Lower lobe of right lung (tissue), 2 donors: ENCODE measurements at places on chromosomes 2 and 18. TPM values are rescaled to one million over a fixed set of nuclear protein-coding genes. Genes with fewer than 3 reads are reported as not detected.

Gene IL36A
- total RNA-seq = not detected

Gene FER1L5
- 0.44 TPM for total RNA-seq

Gene PLA2R1
- 5.6 TPM for total RNA-seq

Gene NT5DC4
- total RNA-seq = 0.53 TPM

Gene INPP5D
- total RNA-seq = 32.0 TPM

Gene FOXD4L1
- total RNA-seq = 0.62 TPM

GRCh38 chr2:111225856-111226255 lies 105.1 kb downstream of the BCL2L11 start:
- no peak for DNase-seq

Gene TUBA3E
- total RNA-seq = not detected

- no peak for DNase-seq
These were observed 50.6 kb upstream of the TMEFF2 start for GRCh38 chr2:192245329-192245728.

Gene FASTKD1
- total RNA-seq = 38.3 TPM

Gene RGPD8
- 16.0 TPM for total RNA-seq

GRCh38 chr18:30034818-30035217 lies 1007.7 kb downstream of the DSC3 start:
- DNase-seq = no peak

Gene GREB1L
- total RNA-seq = 0.74 TPM

DNA sequence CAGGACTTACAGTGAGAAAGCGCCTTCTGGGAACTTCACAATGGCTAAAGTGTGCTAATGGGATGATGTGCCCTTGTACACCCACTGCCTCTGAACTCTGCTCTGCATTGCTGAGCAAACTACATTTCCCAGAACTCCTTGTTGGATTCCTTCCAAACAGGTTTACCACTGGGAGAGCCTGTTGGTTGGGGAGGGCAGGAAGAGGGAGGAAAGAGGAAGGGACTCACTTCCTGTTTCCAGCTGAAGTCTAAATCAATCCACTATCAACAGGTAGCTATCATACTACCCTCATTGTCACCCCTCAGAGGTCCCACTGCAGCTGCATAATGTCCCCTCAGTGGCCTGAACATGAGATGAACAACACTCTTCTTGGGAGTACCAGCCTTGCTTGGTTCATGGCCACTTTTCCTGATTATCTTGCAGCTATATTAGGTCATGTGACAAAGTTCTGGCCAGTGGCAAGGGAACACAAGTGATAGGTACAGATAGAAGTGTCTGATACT lies 109.7 kb downstream of the MSH2 start:
- DNase-seq = no peak

Gene DRC1
- total RNA-seq = 6.8 TPM

- no peak for DNase-seq
These were observed 214.4 kb downstream of the TMX3 start for GRCh38 chr18:68500556-68500955.

DNA sequence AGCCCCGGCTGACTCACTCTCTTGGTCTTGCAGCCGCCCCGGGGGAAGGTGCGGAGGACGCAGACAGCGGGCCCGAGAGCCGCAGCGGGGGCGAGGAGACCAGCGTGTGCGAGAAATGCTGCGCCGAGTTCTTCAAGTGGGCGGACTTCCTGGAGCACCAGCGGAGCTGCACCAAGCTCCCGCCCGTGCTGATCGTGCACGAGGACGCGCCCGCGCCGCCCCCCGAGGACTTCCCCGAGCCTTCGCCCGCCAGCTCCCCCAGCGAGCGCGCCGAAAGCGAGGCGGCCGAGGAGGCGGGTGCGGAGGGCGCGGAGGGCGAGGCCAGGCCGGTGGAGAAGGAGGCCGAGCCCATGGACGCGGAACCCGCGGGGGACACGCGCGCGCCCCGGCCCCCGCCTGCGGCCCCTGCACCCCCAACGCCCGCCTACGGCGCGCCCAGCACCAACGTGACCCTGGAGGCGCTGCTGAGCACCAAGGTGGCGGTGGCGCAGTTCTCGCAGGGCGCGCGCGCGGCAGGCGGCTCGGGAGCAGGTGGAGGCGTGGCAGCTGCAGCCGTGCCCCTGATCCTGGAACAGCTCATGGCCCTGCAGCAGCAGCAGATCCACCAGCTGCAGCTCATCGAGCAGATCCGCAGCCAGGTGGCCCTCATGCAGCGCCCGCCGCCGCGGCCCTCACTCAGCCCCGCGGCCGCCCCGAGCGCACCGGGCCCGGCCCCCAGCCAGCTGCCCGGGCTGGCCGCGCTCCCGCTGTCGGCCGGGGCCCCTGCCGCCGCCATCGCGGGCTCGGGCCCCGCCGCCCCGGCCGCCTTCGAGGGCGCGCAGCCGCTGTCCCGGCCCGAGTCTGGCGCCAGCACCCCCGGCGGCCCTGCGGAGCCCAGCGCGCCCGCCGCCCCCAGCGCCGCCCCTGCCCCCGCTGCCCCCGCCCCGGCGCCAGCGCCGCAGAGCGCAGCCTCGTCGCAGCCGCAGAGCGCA lies 12.7 kb downstream of the SALL3 start:
- no peak for DNase-seq
